ENCODE measurements at places on chromosomes 2 and 18.

DNA sequence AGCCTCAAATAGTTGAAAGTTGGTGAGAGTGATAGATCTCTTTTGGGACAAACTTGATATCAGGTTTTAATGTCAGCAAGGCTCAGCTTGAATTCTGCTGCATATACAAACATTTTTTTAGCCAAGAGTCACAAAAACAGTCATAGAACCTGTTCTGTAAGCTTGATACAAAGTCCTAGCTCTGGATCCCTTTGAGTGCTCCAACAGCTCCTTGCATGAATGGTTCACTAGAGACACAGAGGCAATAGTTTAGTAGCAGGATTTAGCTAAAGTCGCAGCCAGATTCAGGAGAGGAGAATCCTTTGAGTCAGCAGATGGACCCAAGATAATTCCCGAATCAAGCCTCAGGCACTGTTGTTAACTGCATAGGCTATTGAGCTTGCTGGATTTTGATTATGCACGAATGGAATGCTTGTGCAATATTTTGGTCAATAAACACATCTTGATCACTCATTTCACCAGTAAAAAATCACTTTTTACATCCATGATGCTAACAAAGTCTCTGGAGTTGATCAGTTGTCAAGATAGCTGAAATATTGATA lies 148.6 kb downstream of the KLHL14 start:
- DNase-seq, result no peak

DNA sequence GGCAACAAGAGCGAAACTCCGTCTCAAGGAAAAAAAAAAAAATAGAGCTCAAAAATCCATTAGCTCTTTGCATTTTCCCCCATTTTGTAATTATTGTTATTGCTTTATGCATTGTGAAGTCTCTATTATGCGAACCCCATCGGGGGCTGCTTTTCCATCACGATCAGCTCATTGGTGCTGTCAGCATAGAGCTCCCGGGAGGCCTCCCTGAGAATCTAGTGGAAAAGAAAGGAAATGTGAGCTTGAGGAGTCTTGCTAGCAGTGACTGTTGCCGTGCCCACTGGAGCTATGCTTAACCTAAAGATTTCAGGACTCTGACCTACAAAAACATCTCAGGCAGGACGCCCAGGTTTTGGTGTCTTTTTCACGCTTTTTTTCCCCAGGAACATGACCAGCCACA lies 102.6 kb upstream of the NDUFV2 start:
- DNase-seq, result no peak

DNA sequence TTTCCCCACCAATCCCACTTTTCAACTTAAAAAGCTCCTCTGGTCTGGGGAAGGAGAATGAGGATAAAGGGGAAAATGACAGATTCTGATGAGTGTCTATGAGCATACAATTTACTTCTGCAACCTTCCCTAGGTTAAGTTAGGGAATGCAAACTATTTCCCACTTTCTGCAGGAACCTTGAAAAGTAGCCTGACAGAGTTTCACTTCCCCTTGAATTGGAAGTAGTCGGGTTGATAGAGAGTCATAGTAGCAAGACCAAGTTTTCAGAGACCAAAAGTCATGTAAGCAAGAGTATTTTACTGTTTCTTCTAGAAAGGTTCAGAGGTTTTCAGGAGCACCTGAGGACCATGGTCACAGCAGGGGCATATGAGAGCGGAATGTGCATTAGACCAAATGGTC lies 815.1 kb downstream of the CPS1 start:
- no peak for DNase-seq

DNA sequence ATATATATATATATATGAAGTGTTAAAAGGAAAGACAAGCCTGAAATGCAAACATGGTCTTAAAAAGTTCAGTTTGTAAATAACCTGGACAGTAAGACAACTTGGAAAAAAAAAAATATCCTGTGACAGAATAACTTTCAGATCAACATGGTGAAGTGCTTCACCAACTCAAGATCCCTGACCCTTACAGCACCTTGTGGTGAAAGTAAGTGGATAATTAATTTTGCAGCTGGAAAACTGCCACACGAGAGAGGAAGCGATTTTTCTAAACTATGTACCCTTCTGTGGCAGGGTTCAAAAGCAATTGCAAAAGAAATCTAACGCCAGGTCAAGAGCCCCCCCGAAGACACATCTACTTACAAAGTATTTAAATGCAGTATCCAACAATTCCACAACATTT lies 95.8 kb downstream of the PAX3 start:
- no peak for DNase-seq

- DNase-seq, result no peak
Measured at GRCh38 chr2:179985163-179985820, 21.8 kb downstream of the CWC22 start.

DNA sequence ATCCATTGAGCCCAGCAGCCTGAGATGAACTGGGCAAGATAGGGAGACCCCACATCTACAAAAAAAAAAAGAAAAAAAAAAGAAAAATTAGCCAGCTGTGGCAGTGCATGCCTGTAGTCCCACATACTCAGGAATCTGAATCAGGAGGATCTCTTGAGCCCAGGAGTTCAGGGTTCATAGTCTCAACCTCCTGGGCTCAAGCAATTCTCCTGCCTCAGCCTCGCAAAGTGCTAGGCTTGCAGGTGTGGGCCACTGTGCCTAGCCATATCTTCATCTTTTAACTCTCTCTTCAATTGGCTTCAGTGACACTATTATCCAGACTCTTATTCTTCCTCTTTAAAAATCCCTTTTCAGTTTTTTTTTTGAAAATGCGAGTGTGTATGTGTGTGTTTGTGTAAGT lies 28.5 kb upstream of the YES1 start:
- no peak for DNase-seq

DNA sequence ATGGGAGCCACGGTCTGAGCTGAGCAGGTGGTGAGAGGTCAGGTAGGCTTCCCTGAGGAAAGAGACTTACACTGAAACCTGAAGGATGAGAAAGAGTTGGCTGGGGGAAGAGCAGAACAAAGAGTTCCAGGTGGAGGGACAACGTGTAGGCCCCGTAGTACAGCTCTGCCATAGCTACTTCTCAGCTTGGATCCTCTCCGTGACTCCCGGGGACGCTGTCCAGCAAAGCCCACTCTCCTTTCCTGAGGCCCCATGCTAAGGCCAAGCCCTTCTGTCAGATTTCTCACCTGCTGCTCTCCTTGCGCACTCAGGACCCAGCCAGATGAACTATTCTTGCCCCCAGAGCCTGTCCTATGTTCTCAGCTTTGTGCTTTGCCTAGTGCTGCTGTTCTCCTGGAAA lies 173.8 kb downstream of the GALNT1 start:
- DNase-seq, result no peak

- DNase-seq, result no peak
Measured at GRCh38 chr2:227214622-227215041, 50.2 kb downstream of the COL4A3 start.

DNA sequence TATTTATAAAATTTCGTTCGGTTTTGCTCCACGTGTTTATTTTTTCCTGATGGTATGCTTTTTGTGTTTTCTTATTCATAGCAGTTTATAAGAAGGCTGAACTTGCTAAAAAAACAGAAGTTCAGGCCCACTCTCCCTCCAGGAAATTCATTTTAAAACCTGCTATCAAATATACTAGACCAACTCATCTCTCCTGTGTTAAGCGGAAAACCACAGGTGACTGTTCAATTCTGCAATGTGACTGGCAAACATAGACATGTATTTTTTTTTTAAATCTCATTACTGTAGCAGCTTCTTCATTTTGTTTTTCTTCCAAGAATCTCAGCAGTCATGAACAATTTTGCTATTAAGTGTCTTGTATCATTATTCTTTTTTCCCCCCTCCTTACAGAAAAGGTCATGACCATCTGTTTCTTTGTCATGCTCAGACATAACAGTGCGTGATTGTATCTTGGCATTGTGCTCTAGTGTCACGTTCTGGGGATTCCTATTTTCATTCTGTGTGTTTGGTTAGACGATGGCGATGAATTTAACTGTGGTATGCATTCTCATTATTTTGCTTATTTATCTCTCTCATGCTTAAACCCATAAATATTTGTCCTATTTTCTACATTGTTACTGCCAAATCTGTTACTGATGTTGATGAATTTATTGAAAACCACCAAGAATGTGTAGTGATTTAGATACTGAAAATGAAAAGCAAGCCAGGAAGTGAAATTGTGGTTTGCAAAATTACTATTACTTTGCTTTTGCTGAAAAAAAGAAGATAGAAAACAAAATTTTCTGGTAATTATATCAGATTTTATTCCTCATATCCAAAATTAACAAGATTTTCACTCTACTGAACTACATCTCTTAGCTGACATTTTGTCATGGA lies 74.6 kb upstream of the UNC80 start:
- no peak for DNase-seq

- DNase-seq, result no peak
Measured at GRCh38 chr2:205744074-205744591, 61.8 kb downstream of the NRP2 start.

DNA sequence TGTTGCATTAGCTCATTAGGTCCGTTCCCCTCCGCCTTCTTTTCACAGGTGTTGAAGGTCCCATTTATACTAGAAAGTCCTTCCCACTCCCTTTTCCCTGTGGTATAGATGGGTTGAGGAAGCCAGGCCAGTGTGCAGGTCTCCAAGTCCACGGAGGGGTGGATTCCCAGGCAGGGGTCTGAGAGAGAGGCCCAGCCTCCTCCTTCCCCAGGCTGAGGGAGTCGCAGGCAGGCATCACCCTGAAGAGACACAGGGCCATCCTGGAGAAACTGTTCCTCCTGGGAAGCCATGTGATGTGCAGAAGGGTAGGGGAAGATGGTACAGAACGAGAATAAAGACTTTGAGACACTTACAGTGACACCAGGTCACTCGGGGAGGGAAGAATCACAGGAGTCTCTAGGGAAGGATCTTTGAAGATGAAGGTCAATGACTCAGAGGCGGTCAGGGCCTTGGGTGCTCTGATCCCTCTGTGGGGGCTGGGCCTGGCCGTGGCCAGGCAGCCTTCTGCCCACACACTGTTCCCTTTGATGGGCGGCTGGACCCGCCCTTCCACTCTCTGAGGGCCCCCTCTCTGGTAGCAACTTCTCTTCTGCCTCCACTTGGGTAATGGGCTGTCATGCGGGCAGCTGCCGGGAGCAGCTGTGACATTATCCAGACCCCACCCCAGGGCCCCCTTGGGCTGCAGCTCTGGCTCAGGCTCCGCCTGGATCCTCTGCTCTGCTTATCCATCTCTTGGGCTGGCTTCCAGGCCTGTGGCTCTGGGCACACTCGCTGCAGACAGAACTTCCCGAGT lies 45.1 kb downstream of the RHOB start:
- DNase-seq, result peak; percentile 22

DNA sequence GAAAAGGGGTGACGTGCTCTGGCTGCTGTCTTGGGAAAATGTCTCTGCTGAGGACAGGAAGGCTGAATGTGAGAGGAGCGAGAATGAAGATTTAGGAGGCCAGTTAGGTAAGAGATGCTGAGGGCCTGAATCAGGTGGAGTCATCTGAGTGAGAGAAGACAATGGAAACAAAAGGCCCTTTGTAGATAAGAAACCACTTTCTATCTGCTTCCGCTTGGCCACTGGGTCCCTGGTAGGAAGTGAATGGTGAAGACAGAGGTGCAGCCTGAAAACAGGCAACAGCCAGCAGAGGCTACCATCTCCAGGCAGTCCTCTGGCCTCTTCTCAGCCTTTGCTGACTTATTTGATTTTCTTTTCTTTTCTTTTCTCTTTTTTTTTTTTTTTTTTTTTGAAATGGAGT lies 374.0 kb upstream of the SLC14A2 start:
- no peak for DNase-seq

- no peak for DNase-seq
Measured at GRCh38 chr2:168607992-168608391, 151.9 kb downstream of the CERS6 start.

GRCh38 chr2:10531874-10532637 lies 83.9 kb upstream of the ODC1 start:
- no peak for DNase-seq

- DNase-seq, result no peak
Measured at GRCh38 chr2:239495791-239496233, 95.0 kb upstream of the HDAC4 start.

- no peak for DNase-seq
Measured at GRCh38 chr2:113277474-113278072, 1.1 kb downstream of the PAX8 start.

DNA sequence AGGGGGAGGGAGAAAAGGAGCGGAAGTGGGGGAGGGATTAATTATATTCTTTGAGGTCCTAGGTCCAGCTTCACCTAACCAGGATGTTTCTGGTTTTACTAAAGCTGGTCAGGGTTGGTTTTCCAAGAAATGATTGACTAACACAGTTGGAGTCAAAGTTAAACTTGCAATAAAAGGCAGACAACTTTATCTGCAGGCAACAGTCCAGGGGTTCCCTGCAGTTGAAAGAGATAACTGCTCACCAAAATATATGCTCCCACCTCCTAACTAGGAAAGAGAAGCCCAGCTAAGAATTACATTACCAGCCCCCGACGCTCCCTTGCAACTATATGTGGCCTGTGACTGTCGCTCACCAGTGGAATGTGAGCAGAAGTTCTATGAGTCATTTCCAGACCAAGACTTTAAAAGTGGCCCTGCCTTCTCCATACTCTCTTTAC lies 140.0 kb upstream of the PKDCC start:
- DNase-seq, result no peak

GRCh38 chr18:71431689-71432088 lies 1112.5 kb downstream of the CBLN2 start:
- no peak for DNase-seq

- no peak for DNase-seq
Measured at GRCh38 chr18:35474884-35475283, 22.9 kb downstream of the INO80C start.

DNA sequence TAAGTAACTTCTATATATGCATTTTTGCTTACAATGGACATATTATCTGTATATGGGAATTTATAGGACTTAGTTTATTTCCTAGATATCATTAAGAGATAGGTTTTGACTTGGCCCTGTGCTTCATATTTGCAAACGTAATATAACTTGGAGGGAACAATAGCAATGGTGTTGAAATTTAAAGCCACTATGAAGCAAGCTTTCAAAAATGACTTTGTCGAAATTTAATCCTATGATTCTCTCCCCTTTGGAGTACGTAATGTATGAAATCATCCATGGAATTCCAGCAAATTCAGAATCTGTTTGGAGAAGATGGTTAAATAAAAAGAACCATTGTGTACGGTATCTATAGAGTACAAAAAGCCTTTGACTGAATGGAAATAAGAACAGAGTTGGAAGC lies 486.3 kb downstream of the ARHGAP15 start:
- no peak for DNase-seq

DNA sequence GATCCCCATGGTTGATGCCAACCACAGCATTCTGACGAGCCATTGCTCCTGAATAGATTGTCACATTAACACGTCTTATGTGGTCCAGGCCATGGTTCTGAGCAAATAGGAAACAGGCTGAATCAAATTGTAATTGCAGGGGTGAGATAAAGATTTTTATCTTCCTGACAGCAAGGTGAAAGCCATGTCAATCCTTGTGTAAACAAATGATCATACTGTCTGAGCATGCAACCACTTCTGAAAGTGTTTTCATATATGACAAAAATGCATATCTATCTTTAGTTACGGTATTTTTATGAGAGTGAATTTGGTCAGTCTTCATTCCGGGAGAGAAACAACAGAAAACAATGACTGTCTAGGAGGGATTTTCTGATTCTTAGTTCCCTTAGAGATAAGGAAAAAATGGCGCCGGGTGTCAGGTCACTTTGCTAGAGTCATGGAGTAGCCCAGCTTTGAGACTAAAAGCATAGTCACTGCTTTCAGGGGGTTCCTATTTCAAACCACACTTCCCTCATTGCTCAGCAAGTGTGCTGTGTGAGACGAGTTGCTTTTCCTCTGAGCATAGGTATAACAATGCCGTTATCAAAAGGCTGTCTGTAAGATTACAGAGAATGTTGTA lies 958.9 kb downstream of the DCDC2C start:
- no peak for DNase-seq

Data from HCT116 (cell line).